Cardiac muscle cell (in vitro differentiated cells and primary cell): ENCODE measurements at places on chromosomes 3 and 15. TPM values are rescaled to one million over a fixed set of nuclear protein-coding genes. Genes with fewer than 3 reads are reported as not detected.

KY gene
- 0.46 and 1.2 TPM in 2 replicates for total RNA-seq

DNA sequence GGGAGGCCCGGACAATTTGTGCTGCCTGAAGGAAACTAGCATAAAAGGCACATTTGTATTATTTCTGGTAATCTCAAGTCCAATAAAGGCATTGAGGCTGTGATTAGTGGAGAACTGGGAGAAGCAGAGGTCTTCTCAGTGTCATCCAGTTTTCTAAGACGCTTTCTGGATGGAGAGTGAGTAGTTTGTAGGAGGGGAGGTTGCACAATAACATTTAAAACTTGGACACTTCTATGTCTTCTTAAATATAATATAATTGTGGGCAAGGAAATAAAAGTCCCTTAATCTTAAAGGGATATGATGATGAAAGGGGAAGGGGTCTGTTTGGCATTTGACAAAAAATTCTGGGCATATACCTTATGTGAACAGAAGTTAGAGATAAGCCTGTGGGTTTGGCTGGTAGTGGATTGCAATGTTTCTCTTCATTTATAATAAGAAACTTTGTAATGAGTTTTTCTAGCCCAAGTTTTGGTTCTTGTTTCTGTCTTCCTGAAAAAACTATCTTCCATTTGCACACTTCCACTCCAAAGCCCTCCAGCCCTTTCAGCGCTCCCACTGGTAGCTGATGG is 291.6 kb upstream of the TGFBR2 start:
- DNase-seq: no peak

GRCh38 chr3:44208086-44208485 is 33.6 kb upstream of the TOPAZ1 start:
- DNase-seq: no peak

- DNase-seq: no peak
These were observed 124.4 kb upstream of the PHLDB2 start for GRCh38 chr3:111734652-111735051.

- DNase-seq: no peak
These were observed 184.1 kb downstream of the LPP start for GRCh38 chr3:188338086-188338485.

DNA sequence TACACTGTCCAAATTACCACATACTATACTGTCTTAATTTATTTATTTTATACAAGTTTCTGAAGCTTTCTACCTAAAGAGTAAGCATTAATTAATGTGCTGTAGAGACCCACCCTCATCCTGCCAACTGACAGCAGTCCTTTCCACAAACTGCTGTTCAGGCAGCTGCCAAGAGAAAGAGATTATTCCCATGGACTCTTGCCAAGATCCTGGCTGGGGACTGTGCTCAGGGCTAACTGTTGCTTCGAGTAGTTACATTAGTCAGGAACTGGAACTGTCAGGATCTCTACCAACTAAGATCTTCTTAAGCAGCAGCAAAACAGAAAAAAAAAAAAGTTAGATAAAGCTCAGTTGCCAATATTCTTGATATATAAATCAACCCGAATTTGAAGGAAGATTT is 398.8 kb downstream of the MECOM start:
- DNase-seq: peak; percentile 80

DNA sequence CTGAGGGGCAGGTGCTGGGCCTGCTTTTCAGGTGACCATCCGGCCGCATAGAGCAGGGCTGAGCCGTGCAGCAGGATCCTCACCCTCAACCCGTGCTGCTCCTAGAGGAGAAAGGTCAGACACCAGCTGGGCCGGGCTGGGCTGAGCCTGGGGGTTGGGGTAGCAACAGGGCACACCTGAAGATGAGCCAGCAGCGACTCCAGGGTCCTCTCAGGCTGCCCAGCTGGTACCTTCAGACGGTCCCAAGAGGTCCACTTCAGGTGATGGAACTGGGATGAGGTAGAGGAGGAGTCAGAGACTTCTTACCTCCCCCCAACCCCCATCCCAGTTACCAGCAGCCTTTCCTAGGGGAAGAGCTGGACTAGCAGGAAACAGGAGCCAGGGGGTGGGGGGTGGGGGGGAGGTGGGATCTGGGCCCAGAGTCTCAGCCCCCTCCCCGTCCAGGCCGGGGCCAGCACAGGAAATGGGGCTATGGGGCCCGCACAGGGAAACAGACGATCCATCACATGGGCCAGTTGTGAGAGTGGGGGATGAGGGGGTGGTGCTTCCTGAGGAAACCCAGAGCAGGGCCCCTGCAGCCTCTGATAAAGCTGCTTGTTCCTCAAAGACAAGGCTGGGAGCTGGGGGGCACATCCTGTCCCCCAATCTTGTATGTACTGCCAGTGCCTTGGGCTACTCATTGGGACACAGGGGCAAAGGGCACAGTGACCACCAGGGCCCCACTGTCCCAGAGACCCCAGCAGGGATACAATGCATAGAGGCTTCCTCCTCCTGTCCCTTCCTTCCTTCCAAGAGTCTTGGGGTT is 3.0 kb downstream of the INKA1 start:
- peak; percentile 89 for DNase-seq

ZNF774 gene
- total RNA-seq: 1.7 and 14.6 TPM in 2 replicates

RBSN gene
- 22.9 and 32.0 TPM in 2 replicates for total RNA-seq

CACNA2D3 gene
- 0.11 and 0.45 TPM in 2 replicates for total RNA-seq

BLM gene
- total RNA-seq: 4.2 and 6.3 TPM in 2 replicates

PRICKLE2 gene
- total RNA-seq: 11.6 and 11.7 TPM in 2 replicates

DNA sequence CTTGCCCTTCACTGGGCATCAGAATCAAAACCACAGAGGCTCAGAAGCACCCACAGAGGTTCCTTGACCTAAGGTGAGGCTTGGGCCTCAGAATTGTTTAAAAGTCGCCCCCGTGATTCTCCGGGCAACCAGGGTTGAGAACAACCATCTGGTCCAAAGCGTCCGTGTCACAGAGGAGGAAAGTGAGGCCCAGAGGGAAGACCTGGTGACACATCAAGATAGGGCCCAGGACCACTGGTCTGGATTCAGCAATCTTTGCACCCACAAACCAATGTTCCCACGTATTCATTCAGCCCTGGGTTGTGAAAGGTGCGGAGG is 272.6 kb downstream of the UACA start:
- no peak for DNase-seq

DNA sequence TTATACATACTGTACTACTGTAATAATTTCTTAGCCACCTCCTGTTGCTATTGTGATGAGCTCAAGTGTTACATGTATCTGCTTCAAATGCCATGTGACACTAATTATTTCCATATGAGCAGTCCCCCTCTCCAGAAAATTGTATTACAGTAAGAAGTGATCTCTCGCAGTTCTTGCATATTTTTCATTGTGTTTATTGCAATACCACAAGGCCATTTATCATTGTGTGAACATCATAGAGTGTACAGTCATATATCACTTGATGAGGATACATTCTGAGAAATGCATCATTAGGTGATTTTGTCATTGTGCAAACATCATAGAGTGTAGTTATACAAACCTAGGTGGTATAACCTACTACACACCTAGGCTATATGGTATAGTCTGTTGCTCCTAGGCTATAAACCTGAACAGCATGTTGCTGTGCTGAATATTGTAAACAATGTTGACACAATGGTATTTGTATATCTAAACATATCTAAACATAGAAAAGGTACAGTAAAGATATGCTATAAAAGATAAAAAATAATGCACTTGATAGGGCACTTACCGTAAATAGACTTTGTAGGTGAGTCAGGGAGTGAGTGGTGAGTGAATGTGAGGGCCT is 189.6 kb upstream of the MLF1 start:
- DNase-seq: no peak

- DNase-seq: no peak
These were observed 24.5 kb downstream of the TMEM266 start for GRCh38 chr15:76084256-76084655.

SI gene
- not detected in 2 replicates for total RNA-seq

- no peak for DNase-seq
These were observed 443.9 kb upstream of the TBL1XR1 start for GRCh38 chr3:177641206-177641605.

- DNase-seq: no peak
These were observed 164.0 kb downstream of the PDCD6IP start for GRCh38 chr3:33962396-33962795.

DNA sequence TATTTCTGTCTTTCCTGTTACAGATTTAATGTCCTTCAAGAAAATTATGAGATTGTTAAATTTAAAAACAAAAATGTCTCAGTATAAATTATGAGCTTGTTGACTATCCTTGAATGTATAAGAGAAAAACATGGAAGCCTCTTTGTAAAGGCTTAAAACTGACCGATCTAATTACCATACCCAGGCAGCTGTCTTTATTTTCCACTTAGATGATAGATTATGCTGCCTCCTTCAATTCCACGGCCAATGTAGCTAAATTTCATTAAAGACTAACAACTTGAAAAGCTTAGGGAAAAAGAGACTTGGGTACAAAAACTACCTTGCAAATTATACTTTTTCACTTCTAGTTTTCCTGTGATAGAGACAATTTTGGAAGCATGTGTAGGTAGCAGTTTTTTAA is 88.3 kb downstream of the ATP10A start:
- DNase-seq: no peak

CFAP92 gene
- 0.53 and 0.60 TPM in 2 replicates for total RNA-seq

POTEB gene
- total RNA-seq: not detected in 2 replicates
